ENCODE measurements at places on chromosomes 1 and 21.

- peaks cover 6% of the 10 kb centered on the region for H3K27me3 ChIP-seq
- H3K27ac ChIP-seq: no peak overlapping the region
- peaks cover 2% of the 10 kb centered on the region for H3K36me3 ChIP-seq
Observed at GRCh38 chr1:10635992-10636391, 160.5 kb downstream of the CASZ1 start.

GRCh38 chr1:5601516-5601915, 390.7 kb downstream of the NPHP4 start:
- no peaks in the 10 kb centered on the region for H3K36me3 ChIP-seq
- H3K4me1 ChIP-seq: peaks cover 23% of the 10 kb centered on the region
- H3K27ac ChIP-seq: no peak overlapping the region
- H3K27me3 ChIP-seq: no peaks in the 10 kb centered on the region
- H3K4me3 ChIP-seq: no peak overlapping the region

DNA sequence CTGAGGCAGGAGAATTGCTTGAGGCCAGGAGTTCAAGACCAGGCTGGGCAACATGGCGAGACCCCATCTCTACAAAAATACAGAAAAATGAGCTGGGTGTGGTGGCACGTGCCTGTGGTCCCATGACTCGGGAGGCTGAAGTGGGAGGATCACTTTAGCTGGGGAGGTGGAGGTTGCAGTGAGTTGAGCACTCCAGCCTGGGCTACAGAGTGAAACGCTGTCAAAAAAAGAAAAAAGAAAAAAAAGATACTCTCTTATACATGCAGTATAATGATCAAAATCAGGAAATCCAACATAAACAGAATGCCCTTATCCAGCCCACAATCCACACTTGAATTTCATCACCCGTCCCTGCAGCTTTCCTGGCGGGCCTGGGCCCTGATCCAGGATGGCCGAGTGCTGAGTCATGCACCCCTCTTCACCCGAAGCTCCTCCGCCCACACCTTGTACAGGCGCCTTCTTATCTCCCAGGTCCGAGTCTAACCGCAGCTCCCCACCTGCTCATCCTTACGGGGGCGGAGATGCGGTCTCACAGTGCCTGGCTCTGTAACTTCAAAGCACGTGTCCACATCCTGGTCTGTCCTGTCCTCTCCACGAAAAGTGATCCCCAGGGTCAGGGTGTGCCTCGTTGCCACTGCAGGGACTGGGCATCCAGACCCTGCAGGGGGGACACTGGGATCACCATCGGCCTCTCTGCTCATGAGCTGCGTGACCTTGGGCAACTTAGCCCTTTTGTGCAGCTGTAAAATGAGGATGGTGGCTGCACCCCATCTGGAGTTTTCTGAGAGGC, 120.2 kb upstream of the SLC45A1 start:
- no peaks in the 10 kb centered on the region for H3K36me3 ChIP-seq
- no peak overlapping the region for H3K27ac ChIP-seq
- H3K27me3 ChIP-seq: no peaks in the 10 kb centered on the region

DNA sequence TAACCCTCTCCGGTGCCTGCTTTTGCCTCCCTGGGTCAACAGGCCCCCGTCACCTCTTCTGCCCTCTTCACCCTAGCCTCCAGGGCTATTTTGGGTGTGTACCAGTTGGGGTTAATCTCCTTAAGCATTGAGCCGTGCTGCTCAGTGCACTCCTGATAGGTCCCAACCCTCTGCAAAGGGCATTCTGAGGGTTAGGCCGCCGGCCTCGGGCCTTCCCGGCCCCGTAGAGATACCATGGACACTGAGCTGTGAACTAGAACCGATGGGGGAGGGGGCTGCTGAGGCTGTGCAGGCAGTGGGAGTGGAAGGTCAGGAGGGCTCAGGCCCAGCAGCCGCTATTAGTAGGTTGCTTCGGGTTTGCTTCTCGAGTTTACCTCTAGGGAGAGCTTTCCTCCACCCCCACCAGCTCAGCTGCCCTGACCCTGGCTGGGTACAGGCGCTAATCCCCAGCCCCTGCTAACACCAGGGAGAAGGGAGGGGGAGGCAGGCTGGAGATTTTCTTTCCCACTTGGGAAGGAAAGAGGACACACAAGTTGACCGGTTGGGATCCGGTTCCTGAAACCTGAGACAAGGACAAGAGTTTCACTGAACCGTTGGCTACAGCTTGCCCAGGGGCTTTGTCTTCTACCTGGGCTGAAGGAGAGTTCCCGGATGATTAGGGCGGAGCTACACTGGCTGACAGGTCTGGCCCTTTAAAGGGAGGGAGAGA, 4.8 kb downstream of the LMOD1 start:
- H3K27me3 ChIP-seq: no peaks in the 10 kb centered on the region
- no peaks in the 10 kb centered on the region for H3K36me3 ChIP-seq
- peak; percentile 90 for DNase-seq
- H3K4me3 ChIP-seq: peak overlapping the region; percentile 37

DNA sequence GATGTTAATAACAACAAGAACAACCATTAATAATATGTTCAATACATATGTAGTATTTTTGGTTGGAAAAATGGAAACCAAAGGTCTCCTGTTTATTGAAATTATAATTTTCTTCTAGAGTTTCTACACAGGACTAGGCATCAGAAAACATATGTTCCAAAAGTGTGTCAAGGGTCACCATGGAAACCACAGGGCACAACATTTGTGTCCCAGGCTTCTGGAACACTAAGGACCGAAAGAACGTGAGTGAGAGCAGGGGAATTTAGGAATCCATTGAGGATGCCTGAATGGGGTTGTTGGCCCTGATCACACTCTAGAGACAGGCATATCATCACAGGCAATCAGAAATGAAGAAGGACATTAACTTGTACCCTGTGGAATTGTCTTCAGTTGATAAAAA, 7.5 kb upstream of the CDC14A start:
- no peak overlapping the region for H3K4me3 ChIP-seq
- no peaks in the 10 kb centered on the region for H3K27me3 ChIP-seq
- H3K36me3 ChIP-seq: no peaks in the 10 kb centered on the region

DNA sequence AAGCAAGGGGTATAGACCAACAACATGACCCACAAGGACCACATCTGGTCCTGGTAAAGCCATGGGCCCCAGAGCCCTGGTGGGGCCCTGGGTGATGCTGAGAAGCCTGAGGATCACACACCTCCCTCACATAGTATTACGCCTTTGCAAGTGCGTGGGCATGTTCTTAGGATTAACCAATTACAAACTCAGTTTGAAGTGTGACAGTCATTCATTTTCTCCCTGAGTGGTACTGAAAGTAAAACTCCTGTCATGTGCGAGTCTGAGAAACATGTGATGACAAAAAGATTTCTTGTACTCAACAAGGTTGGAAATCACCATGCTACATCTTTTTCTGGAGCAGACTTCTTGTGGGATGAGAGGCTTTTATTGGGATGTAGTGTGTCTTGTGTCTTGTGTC, 315.3 kb upstream of the DUSP10 start:
- no peaks in the 10 kb centered on the region for H3K27me3 ChIP-seq
- no peaks in the 10 kb centered on the region for H3K4me1 ChIP-seq
- DNase-seq: no peak
- H3K36me3 ChIP-seq: no peaks in the 10 kb centered on the region
- no peak overlapping the region for H3K4me3 ChIP-seq

DNA sequence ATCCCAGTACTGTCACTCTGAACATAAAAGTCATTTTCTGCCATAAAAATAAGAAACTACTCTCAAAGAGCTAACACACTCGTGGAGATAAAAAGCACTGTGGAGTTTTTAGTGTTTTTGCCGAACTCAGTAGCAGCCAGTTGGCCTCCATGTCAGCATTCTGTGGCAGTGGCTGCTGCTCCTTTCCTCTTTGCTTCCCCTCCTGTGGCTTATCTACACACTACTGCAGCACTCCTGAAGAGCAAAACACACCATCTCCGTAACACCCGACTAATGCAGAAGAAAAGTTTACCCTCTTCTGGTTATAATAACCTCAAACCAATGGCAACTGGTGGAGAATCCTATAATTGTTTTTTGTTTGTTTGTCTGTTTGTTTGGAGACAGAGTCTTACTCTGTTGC, 44.9 kb downstream of the RAB3GAP2 start:
- no peak overlapping the region for H3K4me3 ChIP-seq
- no peaks in the 10 kb centered on the region for H3K36me3 ChIP-seq
- H3K4me1 ChIP-seq: peaks cover 2% of the 10 kb centered on the region

All from neuronal stem cell (in vitro differentiated cells).